DND-41 (cell line): ENCODE measurements at places on chromosomes 3 and 15.
A peak's percentile ranks its signal among the peaks of the same experiment; 100 is the strongest.

DNA sequence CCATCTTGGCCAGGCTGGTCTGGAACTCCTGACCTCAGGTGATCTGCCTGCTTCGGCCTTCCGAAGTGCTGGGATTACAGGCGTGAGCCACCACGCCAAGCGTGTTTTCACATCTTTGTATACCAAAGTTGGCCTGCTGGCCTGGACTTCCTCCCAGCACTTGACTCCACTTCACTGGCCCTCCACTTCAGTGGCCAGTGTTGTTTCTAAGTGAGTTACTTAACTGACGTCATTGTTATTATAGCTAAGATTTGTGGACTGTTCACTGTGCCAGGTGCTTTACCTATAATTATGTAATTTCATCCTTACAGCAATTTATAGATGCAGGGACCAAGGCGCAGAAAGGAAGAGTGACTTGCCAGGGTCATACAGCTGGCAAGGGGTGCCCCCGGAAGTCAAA is 52.0 kb downstream of the HRH1 start:
- no peak for DNase-seq

GRCh38 chr3:62970648-62971047 is 95.4 kb upstream of the CADPS start:
- no peak for DNase-seq

DNA sequence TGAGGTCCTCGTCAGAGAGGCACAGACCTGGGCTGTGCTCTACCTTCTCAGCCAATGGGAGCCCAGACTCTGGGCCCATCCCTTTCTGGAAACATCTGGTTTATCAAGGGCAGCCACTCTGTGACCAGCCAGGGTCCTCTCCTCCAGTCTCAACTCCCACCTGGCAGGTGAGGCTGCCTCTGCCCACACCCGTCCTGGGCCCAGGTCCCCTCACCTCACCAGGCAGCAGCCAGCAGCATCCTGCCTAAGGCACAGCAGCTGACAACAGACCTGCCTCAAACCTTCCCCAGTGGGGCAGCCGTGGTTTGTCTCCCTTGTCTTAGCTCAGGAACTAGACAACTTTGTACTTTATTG is 8.7 kb upstream of the VIPR1 start:
- no peak for DNase-seq

DNA sequence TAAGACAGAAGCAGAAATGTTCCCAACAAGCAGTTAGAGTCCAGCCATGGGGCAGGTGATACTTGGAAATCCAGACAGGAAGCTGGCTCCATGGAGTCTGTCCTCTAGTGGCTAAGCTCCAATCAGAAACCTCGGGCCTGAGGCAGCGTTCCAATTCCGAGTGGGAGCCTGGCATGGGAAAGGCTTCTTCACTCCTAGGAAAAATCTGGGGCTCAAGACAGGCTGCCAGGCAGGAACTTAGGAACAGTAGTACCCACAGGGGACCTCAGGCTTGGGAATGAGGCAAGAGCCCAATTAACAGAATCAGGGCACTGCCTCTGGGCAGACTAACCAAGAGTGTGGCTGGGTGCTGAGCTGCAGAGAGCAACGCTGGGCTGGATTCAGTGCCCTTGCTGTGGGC is 6.2 kb upstream of the ATP13A4 start:
- DNase-seq = no peak

- no peak for DNase-seq
Measured at GRCh38 chr3:124275412-124275811, 283.5 kb upstream of the ROPN1 start.

- DNase-seq = no peak
Measured at GRCh38 chr15:58378241-58379085, 53.3 kb upstream of the LIPC start.

DNA sequence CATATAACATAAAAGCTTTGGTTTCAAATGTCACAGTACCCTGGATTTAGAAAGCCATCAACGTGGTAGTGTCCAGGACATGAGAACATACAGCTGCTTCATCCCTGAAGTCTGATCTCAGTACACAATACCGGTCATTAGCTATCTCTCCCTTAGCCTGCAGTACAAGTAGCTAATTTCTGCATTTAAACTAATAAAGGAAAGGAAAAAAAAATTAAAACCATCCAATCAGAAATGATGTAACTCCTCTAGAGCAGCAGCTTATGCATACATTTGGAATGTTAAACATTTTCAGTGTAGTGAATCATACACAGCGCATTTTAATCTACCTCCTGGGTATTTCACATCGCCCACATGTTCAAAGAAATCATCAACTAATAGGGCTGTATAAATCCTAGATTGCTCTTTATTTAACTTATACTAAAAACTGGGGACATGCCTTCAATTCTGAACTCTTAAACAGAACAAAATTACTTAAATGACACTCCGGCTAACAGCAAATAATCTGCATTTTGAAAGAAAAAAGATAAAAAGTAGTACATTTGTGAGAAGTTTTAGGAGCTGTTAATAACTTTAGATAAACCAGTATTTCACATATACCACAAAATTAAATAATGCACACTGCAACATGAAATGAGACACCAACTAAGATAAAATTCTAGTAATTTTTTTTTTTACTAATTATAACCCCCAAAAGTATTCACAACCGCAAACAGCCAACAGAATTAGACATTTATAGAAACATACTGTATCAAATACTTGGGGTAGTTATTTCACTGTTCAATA is 3.7 kb downstream of the IGF2BP2 start:
- DNase-seq = no peak

DNA sequence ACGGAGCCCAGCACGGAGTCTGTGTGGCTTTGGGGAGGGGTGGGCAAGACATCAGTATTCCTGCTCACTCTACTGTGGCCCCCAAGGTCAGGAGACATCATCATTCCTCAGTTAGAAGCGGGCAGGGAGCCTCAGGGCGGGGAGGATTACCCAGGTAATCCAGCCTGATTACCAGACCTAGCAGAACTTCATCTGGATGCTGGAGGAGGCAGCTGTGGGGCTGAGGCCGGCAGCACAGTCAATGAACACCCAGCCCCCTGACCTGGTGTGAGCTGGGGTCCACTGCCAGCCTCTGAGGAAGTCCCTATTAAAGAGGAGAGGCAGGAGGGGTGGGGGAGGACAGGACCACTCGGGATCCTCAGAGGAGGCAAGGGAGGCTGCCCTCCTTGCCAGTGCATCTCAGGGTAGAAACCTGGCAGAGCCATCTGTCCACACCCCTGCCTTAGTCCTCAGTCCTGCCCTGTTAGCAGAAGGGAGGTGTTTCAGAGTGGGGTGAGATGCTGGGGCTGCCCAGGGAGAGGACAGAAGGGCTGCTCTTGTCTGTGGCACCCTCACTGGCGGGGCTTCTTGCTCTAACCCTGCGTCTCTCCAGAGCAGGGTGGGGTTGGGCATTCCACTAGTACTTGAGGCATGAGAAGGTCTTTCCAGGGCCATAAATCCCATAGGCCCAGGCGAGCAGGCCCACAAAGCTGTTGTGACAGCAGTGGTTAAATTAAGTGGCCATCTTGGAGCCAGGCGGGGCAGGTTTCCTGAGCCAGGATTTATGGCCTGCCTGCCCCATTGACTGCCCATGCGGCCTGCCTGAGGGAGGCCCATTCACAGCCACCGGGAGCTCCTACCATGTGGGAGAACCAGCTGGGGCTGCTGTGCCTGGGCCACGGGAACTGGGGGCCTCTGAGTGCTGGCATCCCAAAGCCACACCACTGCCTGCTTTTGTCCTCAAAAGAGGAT is 82.1 kb downstream of the LINGO1 start:
- no peak for DNase-seq

GRCh38 chr15:28091313-28091712 is 7.8 kb downstream of the OCA2 start:
- DNase-seq = no peak

DNA sequence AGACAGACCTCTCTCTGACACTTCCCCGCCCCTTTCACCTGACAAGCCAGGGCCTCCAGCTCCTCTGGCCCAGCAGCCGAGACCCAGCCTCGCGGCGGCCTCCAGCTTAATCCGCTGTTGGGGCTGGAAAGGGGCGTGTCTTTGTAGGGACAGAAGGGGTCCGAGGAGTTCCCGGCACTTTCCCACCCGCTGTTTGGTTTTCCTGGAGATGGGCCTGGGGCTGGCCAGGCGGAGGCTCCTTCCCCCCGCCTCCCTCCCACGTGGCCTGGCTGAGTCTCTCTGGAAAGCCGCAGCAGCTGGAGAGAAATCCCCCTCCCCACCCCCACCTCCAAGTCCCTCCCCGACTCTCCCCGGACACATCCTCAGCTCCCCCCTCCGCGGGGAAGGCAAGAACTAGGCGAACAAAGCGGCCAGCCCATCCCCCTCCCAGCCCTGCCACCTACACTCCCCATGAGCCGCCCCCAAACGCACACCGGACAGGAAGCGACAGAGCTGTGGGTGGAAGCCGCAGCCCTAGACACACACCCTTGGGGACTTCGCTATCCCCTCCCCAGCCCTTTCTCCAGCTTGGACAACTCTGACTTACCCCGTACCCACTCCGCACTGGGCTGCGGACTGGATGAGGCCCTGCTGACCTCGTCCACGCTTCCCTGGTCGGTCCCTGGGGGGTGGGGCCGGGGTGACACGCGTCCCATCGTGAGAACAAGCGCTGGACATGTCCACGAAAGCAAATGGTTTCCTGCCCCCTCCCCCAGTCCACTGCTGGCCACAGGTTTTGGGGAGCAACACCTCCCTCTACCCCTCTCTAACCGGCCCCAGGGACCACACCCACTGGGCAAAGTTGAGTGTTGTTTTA is 1.2 kb downstream of the IGDCC4 start:
- DNase-seq = no peak

DNA sequence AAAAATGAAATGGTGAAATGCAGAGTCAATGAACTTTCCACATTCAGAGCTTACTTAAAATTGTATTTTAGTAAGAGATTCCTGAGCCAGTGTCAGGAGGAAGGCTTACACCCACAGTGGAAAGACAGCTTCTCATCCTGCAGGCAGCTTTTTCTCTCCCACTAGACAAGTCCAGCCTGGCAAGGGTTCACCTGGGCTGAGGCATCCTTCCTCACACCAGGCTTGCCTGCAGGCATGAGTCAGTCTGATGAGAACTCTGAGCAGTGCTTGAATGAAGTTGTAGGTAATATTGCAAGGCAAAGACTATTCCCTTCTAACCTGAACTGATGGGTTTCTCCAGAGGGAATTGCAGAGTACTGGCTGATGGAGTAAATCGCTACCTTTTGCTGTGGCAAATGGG is 3.1 kb downstream of the CCR4 start:
- no peak for DNase-seq

DNA sequence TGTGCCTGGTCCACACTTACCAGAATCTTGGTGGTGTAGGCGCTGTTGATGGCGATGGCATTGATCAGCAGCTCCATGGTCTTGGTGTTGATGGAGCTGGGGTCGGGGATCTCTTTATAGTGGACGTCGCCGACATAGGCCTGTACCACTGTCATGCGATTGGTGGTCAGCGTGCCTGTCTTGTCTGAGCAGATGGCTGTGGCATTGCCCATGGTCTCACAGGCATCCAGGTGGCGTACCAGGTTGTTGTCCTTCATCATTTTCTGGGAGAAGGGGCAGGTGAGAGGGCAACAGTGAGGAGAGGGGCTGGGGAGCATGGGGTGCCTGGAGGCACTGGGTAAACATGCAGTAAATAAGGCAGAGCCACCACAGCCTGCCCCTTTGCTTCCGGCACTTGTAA is 50.9 kb upstream of the SEC13 start:
- DNase-seq = no peak

DNA sequence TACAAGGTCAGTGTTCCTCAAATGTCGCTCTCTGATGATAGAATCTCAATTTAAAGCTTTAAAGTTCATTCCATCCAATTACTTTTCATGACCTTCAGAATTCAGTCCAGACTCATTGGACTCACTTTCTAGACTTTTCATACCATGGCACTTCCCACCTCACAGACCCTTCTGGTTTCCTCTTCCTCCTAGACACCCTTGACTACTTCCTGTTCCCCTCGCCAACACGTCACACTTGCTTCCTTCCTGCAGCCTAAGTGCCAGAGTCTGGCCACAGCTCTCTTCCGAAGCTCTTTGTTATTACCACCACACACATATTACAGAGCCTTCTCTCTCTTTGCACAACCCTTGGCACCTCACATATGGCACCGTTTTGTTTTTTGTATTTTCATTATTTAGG is 59.1 kb upstream of the UMPS start:
- no peak for DNase-seq

GRCh38 chr15:92164327-92165000 is 229.2 kb upstream of the ST8SIA2 start:
- no peak for DNase-seq

DNA sequence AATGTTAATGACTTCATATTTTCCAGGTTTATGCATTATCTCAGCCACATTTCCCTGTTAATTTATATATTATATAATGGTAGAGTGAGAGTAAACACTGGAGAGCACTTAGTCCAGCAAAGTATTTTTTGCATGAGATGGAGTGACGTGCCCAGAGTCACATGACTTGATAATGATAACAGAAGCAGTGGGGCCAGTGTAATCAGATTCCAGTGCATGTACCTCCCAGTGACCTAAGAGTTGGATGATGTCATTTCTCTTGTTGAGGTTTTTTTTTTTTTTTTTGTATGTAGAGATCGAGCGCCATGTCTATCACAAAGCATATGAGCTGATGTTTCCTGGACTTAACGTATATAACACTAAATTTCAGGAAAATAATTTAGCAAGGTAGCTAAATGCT is 375.3 kb downstream of the CNTN6 start:
- DNase-seq = no peak

DNA sequence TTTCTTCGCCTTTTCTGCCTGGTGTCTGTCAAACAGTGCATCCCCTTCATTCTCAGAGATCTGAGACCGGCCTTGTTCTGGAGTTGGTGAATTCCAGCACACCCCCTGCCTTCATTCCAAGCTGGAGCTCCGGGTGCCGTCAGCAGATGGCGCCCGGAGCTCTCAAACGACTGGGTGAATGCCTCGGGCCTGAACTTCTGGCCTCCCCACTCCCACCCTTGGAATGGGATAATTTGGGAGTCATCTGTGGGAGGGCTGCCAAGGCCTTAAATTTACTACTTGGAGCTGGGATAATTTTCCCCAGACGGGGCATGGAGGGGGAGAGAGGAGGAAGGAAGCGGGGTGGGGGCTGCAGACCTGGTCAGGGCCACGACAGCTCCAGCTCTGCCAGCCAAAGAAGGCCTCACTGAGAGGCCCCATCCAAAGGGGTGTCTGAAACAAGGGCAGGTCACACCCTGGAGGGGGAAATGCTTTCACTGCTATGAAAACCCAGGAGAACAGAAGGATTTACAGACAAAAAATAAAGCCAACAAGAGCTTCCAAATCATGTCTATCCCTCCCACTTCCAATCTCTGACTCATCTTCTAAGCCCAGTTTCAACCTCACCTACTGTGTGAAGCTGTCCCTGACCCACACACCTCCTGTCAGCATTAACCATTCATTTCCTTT is 187.9 kb downstream of the OPA1 start:
- peak; percentile 39 for DNase-seq
